Left renal pelvis (tissue), 4 donors: ENCODE measurements at places on chromosomes 13 and 19.

DNA sequence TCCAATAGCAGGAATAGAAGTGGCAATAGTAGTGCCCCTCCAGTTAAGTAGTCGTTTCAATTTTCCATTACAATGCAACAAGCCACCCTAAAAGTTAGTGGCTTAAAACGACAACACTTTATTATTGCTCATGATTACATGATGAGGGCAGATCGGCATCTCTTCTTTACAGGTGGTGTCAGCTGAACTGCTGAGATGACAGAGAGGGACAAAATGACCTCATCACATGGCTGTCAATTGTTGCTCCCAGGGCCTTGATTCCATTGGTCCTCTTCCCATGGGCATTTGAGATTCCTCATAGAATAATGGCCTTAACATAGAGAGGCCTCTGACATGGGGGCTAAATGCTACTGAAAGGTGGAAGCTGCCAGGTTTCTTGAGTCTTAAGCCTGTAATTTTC is 679.8 kb upstream of the KLHL1 start:
- DNase-seq, result no peak

DNA sequence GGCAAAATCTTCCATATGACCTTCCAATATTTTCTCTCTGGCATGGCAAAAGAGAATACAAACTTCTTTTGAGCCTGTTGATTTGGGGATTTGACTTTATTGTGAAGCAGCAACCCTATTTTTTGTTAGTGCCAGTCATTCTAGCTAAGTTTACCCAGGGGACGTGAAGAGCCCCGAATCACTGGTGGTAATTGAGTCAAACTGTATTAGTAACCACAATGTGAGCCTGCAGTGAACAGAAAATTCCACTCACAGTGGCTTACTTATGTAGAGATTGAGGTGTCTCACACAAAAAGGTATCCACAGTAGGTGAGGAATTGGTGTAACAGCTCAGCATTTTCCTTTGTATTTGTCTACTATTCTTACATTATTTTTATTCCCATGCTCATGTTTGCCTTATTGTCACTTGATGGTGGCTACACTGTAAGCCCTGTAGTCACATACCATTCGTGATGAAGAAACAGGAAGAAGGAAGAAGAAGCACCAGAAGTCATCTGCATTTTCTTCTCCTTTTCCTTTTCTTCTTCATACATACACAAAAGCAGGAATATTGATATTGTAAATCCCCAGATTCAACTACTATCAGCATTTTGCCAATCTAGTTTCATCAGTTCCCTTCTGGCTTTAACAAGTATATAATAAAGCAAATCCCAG is 33.3 kb upstream of the MYCBP2 start:
- no peak for DNase-seq

- no peak for DNase-seq
Measured at GRCh38 chr19:1411255-1412191, 4.1 kb downstream of the DAZAP1 start.

DNA sequence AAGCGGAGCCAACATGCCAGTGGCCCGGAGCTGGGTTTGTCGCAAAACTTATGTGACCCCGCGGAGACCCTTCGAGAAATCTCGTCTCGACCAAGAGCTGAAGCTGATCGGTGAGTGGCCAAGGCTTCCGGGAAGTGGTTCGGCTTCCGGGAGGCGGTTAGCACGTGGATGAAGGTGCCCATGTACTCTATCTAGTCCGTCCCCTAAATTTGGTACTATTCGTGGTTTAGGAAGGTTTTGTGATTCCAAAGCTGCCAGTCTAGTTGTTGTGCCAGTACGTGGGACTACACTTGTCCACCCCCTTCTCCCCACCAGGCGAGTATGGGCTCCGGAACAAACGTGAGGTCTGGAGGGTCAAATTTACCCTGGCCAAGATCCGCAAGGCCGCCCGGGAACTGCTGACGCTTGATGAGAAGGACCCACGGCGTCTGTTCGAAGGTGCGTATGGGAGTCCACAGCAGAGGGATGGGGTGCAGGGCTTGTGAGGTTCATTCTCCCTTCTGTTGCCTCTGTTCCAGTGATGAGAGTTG is 579 bp downstream of the RPS9 start:
- DNase-seq, result no peak

DNA sequence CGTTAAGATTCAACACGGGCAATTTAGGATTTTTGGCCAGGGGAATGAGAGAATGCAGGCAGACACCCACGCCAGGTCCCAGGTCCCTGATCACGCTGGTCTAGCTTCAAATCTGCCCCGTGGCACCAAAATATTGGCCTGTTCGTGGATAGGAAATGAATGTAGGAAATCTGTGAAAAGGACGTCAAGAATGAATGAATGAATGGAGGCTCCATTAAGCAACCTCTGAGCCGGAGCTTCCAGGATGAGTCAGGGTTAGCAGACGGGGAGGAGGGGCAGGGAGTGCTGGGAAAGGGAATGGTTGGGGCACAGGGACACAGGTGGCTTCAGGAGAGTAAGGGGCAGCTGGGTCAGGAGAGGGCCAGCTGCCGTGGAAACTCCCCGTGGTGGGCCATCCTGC is 4.2 kb downstream of the SULT2B1 start:
- DNase-seq, result no peak

GRCh38 chr19:41876847-41877832 is at the start of gene CD79A:
Gene CD79A, plus strand, starts transcription at chr19:41877279. Its CDS starts 26 bp downstream, at chr19:41877305.
- DNase-seq, result no peak

DNA sequence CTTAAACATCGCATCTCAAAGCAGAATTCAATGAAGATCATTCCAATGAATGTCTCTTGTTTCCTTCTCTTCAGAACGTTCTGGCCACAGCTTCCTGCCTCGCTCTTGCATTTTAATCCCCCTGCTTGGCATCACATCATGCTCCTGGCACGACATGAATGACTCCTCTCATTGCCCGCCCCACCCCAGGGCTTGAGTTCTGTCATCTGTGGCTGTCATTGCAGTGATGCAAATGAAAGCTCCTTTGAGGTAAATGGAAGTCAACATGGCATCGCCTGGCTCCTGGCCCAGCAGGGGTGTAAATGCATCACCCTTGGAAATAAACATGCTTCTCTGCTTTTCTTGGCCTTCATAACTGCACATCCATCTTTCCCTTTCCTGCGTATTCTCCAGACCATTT is 48.6 kb downstream of the SCEL start:
- no peak for DNase-seq

GRCh38 chr13:99800951-99801350 is 170.6 kb downstream of the ZIC5 start:
- no peak for DNase-seq

DNA sequence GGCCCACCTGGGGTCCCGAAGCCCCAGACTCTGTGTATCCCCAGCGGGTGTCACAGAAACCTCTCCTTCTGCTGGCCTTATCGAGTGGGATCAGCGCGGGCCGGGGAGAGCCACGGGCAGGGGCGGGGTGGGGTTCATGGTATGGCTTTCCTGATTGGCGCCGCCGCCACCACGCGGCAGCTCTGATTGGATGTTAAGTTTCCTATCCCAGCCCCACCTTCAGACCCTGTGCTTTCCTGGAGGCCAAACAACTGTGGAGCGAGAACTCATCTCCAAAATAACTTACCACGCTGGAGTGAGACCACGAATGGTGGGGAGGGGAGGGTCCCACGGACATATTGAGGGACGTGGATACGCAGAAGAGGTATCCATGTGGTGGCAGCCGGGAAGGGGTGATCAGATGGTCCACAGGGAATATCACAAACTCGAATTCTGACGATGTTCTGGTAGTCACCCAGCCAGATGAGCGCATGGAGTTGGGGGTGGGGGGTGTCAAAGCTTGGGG is 1.0 kb upstream of the ICAM5 start:
- no peak for DNase-seq

- no peak for DNase-seq
Measured at GRCh38 chr19:45469132-45469944, 1.5 kb downstream of the FOSB start.

DNA sequence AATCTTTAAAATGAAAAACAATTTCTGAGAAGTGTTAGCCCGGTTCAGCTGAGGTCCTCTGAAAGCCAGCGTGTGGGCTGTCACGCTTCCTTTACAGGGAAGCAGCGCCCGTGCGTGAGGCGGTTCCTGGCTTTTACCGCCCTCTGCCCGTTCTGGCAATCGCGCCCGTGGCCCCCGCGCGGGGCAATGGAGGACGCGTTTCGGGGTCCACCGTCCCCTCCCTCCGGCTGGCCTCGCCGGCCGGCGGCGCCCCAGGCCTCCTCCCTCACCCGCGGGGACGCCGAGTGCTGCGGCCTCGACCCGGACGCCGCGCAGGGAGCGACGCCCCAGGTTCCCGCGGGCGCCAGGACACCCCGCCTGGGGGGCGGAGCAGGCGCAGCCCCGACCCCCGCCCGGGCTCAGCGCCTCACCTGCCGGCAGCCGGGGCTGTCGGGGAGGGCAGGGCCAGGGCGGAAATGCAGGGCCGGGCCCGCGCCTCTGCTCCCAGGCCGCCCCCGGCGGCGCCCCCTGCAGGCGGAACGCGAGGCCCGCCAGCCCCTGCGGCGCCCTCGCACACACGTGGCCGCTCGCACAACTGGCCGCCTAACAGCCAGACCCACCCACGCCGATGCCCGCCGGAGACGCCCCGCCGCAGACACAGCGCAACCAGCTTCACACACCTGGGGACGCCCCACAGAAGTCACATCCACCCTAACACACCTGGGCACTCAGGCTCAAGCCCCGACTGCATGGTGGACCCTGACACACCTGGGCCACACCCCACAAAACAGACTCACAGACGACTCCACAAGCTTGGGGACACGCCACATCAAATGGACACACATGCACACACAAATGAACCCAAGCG is at the start of gene GGACT:
Gene GGACT (minus strand): TSS at position 459 of the 847 bp plus-strand sequence. CDS start 56,198 bp downstream, outside the sequence.
- no peak for DNase-seq

DNA sequence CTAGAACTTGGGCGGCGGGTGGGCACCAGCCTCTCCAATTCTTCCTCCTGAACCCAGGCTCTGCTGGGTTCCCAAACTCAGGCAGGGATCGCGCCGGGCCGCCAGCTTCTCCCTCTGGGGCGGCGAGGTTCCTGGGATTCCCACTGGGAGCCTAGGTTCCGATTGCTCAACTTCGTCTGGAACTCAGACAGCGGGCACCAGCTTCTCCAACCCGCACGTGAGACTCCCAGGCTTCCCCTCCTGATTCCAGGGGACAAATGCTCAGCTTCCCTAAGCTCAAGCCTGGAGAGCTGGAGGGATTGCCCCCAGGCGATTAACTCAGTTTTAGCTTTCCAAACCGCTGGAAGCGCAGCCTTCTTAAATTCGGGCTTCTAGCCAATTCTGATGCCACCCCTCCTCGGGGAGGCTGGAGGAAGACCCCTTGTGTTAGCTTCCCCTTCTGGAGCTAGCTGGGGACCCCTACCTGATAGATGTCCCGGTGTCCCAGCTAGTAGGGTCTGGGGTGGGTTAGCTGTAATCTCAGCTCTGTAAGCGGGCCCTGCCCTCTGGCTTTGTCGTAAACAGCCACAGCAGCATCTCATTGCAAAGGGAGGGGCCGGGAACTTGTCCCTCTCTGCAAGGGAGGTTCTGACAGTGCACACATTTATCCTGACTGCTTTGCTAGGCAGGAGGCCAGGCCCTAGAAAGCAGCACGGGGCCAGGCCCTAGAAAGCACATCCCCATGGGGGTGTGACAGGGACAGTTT is 671 bp downstream of the MCOLN1 start:
- DNase-seq, result no peak

DNA sequence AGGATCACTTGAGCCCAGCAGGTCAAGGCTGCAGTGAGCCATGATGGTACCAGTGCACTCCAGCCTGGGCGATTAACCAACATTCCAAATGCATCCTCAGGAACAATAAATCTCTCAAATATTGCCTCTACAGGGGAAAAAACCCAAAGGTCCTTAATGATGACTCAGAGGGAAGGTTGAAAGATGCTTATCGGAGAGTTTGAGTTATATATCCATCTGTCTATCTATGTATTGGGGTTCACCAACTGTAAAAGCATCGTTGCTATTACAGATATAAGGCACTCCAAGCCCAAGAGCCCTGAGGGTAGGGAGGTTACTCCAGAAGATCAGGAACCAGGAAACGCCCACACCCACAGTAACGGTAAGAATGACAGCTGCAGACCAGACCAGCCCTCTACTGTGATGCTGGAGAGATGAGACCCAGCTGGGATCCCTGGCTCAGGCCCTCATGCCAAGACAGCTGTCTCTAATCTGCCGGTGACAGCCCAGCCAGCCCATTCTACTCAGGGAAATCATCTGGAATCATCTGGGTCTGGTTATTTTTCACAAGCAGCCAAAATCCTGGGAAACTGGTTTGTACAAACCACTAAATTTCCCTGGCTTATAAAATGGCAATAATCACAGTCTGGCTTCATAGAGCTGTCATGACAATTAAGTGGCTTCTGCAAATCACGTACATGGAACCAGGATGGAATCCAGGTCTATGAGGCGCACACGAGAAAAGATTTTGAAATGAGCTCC is 23.8 kb downstream of the TEX101 start:
- peak; percentile 54 for DNase-seq

- no peak for DNase-seq
Measured at GRCh38 chr13:112873851-112874750, 94.9 kb upstream of the MCF2L start.

DNA sequence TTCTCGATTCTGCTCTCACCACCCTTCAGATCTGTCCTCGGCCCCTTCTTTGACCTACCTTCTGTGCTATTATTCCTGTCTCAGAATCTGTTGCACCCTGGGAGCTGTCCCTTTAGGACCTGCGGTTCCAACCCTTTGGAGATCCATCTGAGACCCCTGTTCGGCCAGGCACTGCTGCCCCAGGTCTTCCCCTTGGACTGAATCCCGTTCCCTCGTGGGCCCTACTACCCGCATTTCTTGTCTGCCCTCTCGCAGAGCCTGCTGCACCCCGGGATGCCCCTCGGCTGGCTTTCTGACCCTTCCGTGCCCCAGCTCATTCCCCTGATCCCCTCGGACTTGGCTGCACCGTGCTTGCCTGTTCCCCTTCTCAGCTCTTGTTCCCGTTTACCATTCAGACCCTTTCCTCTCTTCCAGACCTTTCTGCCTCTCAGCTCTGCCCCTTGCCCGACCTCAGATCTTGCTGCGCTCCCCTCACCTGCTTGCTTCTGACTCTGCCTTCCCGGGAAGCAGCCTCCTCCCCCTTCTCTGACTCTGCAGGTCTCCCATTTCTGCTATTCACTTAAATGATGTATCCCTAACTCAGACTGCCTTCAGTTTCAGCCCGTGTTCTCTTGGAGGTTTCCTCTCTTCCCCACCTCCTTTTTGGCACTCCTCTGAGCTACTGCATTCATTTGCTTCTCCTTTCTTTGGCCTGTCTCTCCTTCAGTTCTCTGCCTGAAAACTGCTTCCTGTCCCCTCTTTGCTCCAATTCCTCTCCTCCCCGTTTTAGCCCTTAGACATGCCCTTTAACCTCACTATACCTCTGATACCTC is 1.1 kb downstream of the ARHGAP35 start:
- no peak for DNase-seq
